Left hindlimb (tissue), 1 donor: ENCODE measurements at places on chromosomes 16 and 17.

GRCh38 chr16:30914830-30915229 is 8.5 kb upstream of the FBXL19 start:
- DNase-seq: no peak

- DNase-seq: no peak
Measured at GRCh38 chr17:29401258-29401657, 11.1 kb downstream of the TAOK1 start.

- peak; percentile 62 for DNase-seq
Measured at GRCh38 chr16:12661656-12662172, 142.0 kb downstream of the CPPED1 start.

DNA sequence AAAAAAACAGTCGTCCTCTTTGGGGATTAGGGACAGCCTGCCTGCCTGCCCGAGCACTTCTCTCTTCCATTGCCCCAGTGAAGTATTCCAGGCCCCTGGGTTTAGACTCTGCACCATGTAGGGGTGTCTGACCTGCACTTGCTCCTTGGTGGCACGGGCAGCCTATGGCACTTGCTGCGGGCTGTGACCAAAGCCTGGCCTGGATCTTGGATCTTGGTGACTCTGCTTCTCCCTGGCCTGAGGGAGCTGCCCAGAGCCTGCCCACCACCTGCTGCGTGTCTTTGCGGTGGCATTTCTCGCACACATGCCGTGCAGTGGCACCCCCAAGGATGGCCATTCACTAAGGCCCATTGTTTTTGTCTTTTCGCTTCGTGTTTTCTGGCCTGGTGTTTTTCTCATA is 6.1 kb upstream of the STH start:
- DNase-seq: no peak

GRCh38 chr16:85820604-85821372 is 21.3 kb downstream of the COX4I1 start:
- no peak for DNase-seq

- peak; percentile 94 for DNase-seq
Measured at GRCh38 chr17:45149037-45149668, 878 bp downstream of the HEXIM1 start.

DNA sequence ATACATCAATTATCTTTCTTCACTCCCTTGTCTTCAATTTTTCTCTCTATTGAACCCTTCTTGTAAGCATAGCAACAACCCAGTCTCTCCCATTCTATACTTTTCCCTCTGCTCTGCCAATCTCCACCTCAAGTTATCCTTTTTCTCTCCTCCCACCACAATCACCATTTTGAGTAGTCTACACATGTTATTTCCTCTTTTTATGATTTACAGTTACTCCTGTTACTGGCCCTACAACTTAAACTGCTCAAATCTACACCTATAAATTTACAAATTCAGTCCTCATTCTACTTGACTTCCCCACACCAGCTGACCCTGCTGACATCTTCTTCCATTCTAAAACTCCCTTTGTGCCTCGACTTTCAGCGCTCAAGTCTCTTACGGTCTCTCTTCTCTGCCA is 84.6 kb downstream of the SPAG9 start:
- no peak for DNase-seq

DNA sequence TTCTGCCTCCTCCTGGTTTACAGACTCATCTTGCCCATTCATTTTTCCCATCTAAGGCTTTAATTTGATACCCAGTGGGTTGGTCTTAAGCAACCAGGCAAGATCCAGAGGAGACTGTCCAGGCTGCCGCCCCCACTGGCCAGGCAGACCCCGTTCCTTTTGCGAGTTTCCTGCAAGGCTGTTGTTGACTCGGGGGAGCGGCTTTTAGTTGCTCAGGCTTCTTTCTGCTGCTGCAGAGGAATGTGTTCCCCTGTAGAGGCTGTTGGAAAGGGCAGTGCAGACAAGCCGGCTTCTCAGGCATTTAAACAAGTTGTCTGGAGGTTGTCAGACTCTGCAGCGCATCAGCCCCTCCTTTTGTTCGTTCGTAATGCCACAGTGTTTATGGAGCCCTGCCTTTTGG is 231.2 kb downstream of the PRKCA start:
- no peak for DNase-seq
